ENCODE measurements at places on chromosomes 3 and 15. TPM values are rescaled to one million over a fixed set of nuclear protein-coding genes. Genes with fewer than 3 reads are reported as not detected.

- no peaks in the 10 kb centered on the region for H3K36me3 ChIP-seq
- H3K4me3 ChIP-seq, result no peak overlapping the region
- peaks cover 44% of the 10 kb centered on the region for H3K4me1 ChIP-seq
- peak overlapping the region; percentile 58 for H3K27ac ChIP-seq
Measured at GRCh38 chr15:39454189-39454986, 126.5 kb upstream of the THBS1 start.

MOBP gene
- total RNA-seq, result not detected

DNA sequence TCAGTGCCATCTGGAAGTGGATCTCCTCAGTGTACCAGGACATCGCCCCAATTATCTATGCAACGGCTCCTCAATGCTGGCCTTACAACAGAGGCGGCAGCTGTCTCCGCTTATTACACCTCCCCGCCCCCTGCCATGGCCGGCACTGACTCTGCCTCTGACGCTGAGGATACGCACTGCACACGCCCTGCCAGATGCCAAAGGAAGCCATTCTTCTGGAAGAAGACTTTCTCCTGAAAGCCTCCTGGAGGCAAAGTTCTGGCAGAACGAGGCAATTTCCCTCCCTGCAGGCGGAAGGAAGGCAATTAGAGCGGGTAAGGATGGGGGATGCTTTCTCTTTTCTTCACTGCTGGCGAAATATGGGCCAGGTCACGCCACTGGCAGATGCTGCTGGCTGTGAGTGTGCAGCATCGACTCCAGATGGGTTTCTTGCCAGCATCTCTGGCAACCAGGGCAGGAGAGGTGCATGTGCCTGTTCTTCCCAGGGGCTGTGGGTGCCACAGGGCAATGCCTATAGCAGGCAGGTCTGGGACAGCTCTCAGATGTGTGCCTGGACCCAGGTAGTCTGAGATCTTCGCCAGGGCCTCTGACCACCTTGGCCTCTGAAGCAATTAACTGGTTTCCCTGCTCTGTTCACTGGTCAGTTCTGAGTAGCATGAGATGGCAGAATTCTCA lies 62.2 kb upstream of the MRPS22 start:
- H3K36me3 ChIP-seq, result no peaks in the 10 kb centered on the region
- H3K4me1 ChIP-seq, result peaks cover 3% of the 10 kb centered on the region
- no peak overlapping the region for H3K27ac ChIP-seq
- DNase-seq, result no peak
- H3K4me3 ChIP-seq, result no peak overlapping the region
- H3K27me3 ChIP-seq, result peaks cover 1% of the 10 kb centered on the region

ZBED2 gene
- total RNA-seq, result not detected

THPO gene
- total RNA-seq, result 2.8 TPM

DNA sequence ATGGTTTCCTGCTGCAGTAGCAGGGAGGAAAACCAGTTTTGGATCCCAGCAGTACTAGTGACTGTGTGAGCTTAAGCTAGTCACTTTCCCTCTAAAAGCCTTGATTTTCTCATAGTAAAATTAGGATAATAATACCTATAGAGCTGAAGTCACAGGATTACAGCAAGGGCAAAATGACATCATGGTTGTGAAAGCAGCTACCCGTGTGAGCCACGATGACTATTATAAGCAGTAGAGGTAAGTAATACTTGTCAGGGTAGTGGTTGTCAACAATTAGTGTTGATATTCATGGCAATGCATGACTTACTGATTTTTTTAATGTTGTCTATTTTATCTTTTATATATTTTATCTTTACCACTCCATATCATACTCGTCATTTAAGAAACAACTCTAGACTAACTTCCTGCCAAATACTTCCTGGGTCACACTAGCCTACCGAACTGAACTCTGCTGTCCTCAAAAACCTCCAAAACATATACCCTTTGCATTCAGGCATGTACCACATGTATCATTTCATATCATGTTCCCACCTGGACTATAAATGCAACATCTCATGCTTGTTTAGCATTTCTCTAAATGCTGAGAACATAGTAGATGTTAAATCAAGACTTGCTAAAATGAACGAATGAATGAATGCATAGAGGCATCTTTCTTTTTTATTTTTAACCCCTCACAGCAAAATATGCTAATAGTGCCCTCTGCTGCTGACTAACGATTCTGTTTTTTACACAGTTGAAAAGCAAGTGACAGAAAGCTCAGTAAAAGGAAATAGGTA lies 172.6 kb downstream of the P3H2 start:
- H3K27me3 ChIP-seq, result no peaks in the 10 kb centered on the region
- peaks cover 14% of the 10 kb centered on the region for H3K4me1 ChIP-seq
- no peak overlapping the region for H3K4me3 ChIP-seq
- DNase-seq, result no peak
- H3K27ac ChIP-seq, result no peak overlapping the region
- H3K36me3 ChIP-seq, result no peaks in the 10 kb centered on the region

ALDH1A3 gene
- not detected for total RNA-seq

- peak overlapping the region; percentile 43 for H3K4me3 ChIP-seq
- no peaks in the 10 kb centered on the region for H3K27me3 ChIP-seq
- no peaks in the 10 kb centered on the region for H3K36me3 ChIP-seq
- peak; percentile 82 for DNase-seq
- peak overlapping the region; percentile 89 for H3K27ac ChIP-seq
Measured at GRCh38 chr3:157136647-157137387, 23.1 kb downstream of the CCNL1 start.

REC114 gene
- not detected for total RNA-seq

YEATS2 gene
- 16.0 TPM for total RNA-seq

- no peak for DNase-seq
- no peaks in the 10 kb centered on the region for H3K27me3 ChIP-seq
- H3K4me3 ChIP-seq, result no peak overlapping the region
- no peaks in the 10 kb centered on the region for H3K36me3 ChIP-seq
- no peak overlapping the region for H3K27ac ChIP-seq
- H3K4me1 ChIP-seq, result peaks cover 31% of the 10 kb centered on the region
Measured at GRCh38 chr15:58572521-58572920, 140.7 kb downstream of the LIPC start.

RTP2 gene
- total RNA-seq, result not detected

DNA sequence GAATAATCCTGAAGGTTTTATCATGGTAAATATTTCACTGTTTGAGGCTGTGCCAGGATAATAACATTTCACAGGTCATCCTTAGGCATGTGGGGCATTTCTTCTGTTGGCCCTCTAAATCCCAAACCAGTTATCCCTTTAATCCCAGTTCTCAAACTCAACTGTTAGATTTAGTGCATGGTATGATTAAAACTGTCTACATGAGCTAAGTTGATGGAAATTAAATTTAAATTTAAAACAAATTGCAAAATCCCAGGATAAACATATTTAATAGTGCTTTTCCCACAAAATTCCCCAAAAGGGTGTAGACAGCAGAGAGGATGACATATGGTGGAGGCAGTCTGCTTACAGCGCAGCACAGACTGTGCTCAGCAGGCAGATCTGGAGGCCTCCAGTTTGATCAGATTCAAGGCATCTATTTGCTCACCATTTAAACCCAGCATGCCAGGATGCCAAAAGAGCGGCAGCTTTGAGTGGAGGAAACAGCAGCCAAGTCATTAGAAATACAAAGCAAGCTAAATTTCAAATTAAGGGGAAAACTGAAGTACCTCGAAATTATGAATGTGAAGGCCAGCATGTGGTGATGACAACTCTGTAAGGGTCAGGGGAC lies 325.8 kb downstream of the KCNH8 start:
- H3K36me3 ChIP-seq, result no peaks in the 10 kb centered on the region
- H3K4me3 ChIP-seq, result no peak overlapping the region
- H3K4me1 ChIP-seq, result no peaks in the 10 kb centered on the region
- H3K27me3 ChIP-seq, result no peaks in the 10 kb centered on the region
- H3K27ac ChIP-seq, result no peak overlapping the region

DNA sequence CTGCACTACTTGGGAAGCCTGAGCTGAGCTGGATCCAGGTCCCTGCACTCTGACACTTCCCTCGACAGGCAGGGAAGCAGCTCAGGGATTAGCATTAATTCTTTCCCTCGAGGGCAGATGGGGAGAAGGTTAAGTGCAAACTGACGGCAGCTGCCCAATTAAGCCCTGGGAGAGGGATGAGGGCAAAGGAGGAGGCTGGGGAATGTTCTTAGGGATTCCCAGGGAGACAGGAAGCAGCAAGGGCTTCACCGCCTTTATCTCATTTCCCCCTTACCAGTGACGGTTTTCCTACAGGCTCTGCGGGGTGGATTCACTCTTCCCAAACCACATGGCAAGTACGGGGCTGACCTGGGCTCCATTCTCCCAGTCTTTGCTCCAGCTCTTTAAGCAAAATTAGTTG lies 519.0 kb upstream of the PROK2 start:
- peaks cover 17% of the 10 kb centered on the region for H3K27me3 ChIP-seq
- H3K4me1 ChIP-seq, result no peaks in the 10 kb centered on the region
- no peak overlapping the region for H3K27ac ChIP-seq
- no peaks in the 10 kb centered on the region for H3K36me3 ChIP-seq
- no peak overlapping the region for H3K4me3 ChIP-seq

QTRT2 gene
- 33.4 TPM for total RNA-seq

GRCh38 chr3:78734048-78734637 lies 1033.7 kb downstream of the ROBO1 start:
- no peak overlapping the region for H3K4me3 ChIP-seq
- H3K36me3 ChIP-seq, result peaks cover 2% of the 10 kb centered on the region
- H3K27ac ChIP-seq, result no peak overlapping the region
- H3K27me3 ChIP-seq, result no peaks in the 10 kb centered on the region
- no peak for DNase-seq

GRCh38 chr3:32698506-32698905 lies 13.5 kb downstream of the CNOT10 start:
- H3K36me3 ChIP-seq, result peaks cover 1% of the 10 kb centered on the region
- H3K27me3 ChIP-seq, result no peaks in the 10 kb centered on the region
- peaks cover 18% of the 10 kb centered on the region for H3K4me1 ChIP-seq
- H3K4me3 ChIP-seq, result no peak overlapping the region
- H3K27ac ChIP-seq, result no peak overlapping the region

DNA sequence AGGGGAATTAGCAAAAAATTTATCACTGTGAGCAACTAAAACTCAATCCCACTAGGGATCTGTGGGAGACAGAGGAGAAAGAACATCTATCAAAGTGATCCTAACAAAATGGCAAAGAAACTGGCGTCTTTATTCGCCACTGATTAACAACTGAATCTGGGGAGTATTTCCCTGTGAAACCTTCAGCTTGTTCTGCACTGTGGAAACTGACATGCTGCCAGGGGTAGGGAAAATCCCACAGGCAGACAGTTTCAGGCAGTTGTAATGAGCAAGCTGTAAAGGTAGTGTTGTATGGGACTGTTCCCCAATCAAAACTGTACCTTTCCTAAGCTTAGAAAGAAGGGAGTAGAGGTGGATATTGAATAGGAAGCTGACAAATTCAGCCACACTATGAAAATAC lies 611.7 kb downstream of the VGLL3 start:
- H3K4me3 ChIP-seq, result no peak overlapping the region
- no peaks in the 10 kb centered on the region for H3K4me1 ChIP-seq
- H3K27ac ChIP-seq, result no peak overlapping the region
- H3K36me3 ChIP-seq, result no peaks in the 10 kb centered on the region

KBTBD8 gene
- total RNA-seq, result 16.2 TPM

Measured in HepG2 (cell line).